ENCODE measurements at places on chromosomes 11 and 22.

- DNase-seq, result no peak
Measured at GRCh38 chr22:40043081-40043480, 48.3 kb downstream of the FAM83F start.

- DNase-seq, result no peak
Measured at GRCh38 chr22:37631448-37632173, 7.9 kb upstream of the SH3BP1 start.

DNA sequence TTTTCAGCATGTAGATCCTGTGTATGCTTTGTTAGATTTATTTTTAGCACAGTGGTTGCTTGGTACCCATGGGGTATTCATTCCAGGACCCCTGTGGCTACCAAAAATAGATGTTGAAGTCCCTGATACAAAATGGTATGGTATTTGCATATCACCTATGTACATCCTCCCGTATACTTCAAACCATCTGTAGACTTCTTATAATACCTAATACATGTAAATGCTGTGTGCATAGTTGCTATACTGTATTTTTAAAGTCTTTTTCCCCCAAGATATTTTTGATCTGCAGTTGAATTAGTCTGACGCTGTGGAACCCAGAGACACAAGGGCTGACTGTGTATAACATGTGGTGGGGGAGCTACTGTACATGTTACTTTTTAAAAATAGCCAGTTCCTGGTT is 101.1 kb downstream of the ATXN10 start:
- no peak for DNase-seq

- no peak for DNase-seq
Measured at GRCh38 chr11:115390441-115390840, 113.8 kb downstream of the CADM1 start.

GRCh38 chr11:92753161-92753560 is 216.3 kb upstream of the MTNR1B start:
- no peak for DNase-seq

DNA sequence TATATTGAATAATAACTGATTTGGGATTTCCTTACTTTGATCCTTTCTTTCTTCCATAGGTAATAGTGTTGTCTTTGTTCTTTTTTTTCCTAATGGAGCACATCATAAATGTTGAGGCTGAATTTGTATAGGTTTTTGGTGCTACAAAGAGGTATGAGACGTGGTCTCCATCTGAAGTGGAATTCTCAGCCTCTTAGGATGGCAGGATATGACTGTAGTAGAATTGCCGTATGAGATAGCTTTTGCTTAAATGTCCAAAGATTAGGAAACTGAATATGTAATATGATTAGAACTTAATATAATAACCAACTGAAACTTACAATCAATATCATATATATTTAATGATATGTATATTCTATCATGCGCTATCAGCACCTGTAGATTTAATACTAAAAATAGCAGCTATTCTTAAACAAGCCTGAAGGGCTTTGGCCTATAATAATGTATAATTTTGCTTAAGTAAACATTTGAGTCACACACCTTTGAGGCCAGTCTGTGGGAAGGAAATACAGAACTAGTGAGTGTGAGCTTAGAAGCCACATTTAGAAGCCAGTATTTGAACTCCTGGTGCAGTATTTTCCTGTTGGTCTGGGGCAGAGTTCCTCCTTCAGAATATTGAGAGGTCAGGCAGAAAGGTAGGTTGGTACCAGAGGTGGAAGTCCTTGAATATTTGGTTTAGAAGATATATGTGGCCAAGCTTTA is 62.6 kb downstream of the SWAP70 start:
- DNase-seq, result no peak

GRCh38 chr22:23527971-23528740 is 51.9 kb downstream of the IGLL1 start:
- no peak for DNase-seq
